ENCODE measurements at places on chromosomes 3 and 15.

- DNase-seq = peak; percentile 50
These were observed 1.3 kb upstream of the KCNH8 start for GRCh38 chr3:19146685-19147650.

DNA sequence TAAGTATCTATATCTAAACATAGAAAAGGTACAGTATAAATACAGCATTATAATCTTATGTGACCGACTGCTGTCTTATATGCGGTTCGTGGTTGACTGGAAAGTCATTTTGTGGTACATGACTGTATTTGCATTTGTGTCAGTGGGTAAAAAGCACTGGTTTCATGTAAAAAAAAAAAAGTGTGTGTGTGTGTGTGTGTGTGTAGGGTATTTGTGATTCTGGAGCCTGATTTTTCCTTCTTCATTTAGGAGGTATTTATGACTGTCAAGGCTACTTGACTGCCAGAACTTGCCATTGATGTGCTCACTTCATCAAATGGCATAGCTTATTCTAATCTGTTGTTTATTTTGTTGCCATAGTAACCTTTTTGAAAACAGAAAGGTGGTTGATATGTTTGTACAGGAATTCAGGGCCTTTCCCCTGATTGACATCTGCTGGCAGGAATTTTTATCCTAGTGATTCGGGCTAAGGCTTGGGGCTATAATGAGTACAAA lies 63.2 kb downstream of the AKAP13 start:
- DNase-seq = peak; percentile 64

- no peak for DNase-seq
These were observed 23.9 kb upstream of the HEG1 start for GRCh38 chr3:125079675-125080045.

- no peak for DNase-seq
These were observed 537.2 kb upstream of the IL12A start for GRCh38 chr3:159451482-159451881.

DNA sequence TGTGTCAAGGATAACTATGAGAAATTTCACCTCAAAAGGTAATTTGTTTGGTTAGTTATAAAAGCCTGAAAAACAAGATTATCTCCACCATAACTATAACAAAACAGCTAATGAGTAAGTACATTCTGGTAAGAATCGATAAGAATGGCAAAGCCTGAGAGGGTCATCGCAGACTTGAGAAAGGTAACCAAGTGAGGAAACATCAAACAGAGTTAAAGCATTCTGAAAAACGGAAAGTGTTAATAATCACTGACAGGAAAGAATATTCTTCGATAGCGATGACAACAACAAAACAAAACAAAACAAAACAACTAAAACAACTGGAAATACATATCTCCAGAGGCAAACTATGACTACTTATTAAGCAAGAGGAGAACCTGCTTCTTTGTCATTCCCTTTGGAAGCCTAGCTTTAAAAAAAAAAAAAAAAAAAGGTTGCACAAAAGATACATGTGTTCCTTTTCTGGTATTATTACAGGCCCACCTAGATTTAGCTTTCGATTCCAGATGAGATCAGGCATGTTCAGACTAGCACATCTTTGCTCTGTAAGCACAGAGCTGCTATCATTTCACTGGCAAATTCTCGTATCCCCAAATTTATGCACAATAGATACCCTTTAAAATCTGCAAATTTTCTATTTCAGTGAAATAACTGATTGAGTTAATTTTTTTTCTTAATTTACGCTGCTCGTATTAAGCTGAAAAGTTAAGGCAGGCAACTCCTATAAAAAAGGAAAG lies 155.6 kb downstream of the TIGIT start:
- DNase-seq = no peak

DNA sequence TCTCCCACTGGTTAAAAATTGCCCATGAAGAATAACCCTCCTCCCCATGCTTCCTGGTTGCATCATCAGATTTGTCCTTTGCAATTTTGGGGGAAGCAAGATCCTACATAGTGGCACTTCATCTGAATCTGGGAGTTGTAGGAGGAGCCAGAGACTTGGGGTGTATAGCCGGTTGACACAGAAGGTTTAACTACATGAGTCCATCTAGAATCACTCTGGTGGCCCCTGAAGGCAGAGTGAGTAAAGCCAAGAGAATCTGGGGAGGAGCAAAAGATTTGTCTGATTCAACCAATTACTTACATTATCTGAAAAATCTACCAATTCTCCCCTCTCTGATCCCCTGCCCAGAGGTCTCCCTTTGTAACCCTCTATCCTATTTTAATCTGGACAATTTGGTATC lies 50.1 kb downstream of the SYN2 start:
- DNase-seq = no peak

- no peak for DNase-seq
These were observed 28.7 kb upstream of the ZNF148 start for GRCh38 chr3:125403789-125404188.

DNA sequence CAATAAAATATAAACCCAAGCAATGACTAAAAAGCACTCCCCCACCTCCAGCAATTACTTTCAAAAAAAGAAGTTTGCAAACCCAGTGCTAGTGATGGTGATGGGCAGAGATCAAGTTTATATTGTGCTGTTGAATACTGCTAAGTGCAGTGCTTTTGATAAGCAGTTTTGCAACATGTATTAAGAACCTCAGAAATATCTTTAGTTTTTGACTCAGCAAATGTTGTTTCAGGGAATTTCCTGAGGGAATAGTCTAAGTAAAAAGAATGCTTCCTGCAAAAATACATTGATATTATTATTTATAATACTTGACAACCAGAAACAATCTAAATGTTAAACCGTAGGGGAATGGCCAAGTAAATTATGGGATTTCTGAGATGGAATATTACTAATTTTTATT lies 69.3 kb downstream of the ADAMTSL3 start:
- no peak for DNase-seq

DNA sequence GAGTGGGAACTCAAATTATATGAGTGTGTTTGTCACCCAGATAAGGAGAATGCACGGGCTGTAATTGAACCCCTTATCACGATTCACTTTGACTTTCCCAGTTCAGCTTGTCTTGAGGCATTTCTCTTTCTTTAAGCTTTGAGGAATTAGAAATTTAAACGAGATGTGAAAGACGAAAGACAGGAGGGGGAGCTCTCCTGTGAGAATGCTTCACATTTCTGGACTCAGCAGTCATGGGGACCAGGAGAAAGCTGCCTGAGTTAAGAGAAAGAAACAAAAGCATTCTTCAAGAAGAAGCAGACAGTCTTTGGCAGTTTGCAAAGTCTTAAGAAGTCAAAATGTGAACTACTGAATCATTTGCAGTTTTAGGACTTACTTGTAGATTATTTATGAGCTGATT lies 205.6 kb downstream of the NECTIN3 start:
- DNase-seq = no peak

DNA sequence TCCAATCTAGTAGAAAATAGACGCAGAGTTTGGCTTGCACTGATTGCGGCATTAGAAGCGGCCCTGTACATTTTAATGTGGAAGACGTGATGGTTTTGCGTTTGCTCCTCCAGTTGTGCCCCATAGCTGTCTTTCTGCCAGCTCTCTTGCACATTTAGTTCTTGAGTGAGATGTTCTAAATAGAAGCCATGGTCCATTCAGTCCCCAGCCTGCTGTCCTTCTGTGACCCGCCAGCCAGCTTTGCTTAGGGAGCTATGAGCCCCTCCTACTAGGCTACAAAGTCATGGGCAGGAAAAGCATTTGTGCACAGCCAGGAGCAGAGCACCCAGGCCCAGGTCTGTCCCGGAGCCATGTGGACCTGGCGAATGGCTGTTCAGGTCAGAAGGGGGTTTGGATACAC lies 50.3 kb downstream of the APBA2 start:
- no peak for DNase-seq

GRCh38 chr3:127572735-127573134 lies 17.8 kb downstream of the TPRA1 start:
- no peak for DNase-seq

DNA sequence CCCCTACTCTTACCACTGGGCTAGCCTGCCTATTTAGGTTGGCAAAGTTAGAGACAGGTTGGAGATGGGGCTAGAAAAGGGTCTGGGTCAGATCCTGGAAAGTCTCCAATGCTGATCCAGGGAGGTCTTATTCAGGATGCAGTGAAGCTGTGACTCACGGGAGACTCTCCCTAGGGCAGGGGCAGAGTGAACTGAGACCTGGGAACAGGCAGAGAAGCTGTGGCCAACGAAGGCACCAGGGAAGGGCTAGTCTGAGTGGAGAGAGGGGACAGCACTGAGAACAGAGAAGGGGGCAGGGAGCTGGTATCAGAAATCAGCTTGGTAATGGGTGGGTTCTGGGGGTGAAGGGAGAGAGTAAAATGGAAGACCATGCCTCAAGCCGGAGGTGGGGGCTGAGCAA lies 2.2 kb downstream of the LTF start:
- DNase-seq = no peak

GRCh38 chr3:50567011-50567385 lies 549 bp downstream of the C3orf18 start:
- DNase-seq = no peak

GRCh38 chr15:61682891-61683735 lies 377.1 kb downstream of the VPS13C start:
- DNase-seq = no peak

DNA sequence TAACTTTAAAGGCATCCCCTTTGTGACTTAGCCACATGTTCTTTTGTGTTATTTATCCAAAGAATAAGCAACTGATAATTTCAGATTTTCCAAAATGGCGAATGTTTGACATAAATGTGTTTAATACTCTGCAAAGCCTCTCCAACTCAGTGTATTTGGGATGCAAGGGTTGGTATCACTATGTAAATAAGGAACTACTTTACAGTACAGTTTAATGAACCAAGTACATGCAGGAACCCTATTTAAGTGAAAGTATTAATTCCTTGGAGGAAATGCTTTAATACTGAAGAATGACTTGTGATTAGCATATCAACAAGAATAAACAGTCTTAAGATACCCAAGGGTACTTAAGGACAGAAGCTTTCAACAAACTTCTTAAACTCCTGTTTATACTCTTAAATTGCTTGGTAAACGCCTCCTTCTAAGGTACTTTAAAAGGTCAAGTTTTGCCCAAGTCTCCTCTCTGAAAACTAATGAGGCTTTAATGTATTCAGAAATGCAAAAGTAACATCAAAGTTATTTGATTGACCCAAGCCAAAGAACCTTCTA lies 107.7 kb downstream of the TNIK start:
- no peak for DNase-seq

DNA sequence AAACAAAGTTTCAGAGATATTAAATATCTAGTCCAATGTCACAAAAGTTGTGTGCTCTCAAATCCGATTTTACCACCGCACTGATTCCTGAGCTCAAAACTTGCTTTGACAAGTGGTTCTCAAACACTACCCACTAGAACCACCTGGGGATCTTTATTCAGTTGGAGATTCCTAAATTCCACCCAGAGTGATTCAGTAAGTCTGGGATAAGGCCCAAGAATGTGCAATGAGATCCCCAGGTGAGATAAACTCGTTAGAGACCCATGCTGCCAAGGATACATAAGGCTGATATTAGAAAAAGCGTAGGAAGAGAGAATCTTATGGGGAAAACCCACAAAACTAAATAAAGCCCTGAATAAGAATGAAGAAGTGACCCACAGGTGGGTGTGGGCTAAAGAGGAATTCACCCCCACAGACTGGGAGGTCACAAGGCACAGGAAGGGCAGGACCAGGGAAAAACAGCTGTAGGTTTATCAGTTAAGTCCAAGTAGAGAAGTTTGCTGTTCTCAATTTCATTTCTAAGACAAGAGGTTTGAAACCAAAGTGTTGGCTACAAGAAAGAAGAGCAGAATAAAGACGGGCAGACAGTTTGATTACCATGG lies 11.5 kb upstream of the RPS17 start:
- no peak for DNase-seq

DNA sequence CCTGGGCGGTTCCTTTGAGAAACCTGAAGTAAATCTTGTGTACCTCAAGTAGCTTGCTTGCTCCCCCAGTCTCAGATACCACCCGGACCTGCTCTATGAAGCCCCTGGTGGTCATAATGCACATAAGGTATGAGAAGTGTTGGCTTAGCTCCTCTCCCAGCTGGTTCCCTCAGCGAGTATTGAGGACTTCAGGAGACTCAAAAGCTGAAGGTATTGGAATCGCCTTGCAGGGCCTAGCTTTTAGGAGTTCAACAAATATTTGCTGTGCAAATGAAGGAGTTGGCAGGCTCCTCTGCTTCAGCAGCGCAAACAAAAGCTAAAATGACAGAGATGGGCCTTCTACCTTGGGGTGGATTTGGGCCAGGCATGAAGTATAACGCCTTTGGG lies 1.7 kb downstream of the CMTM8 start:
- DNase-seq = peak; percentile 55

GRCh38 chr3:52685285-52685708 lies 416 bp downstream of the PBRM1 start:
- DNase-seq = peak; percentile 91

- no peak for DNase-seq
These were observed 243.0 kb downstream of the CLSTN2 start for GRCh38 chr3:140177943-140178342.

- no peak for DNase-seq
These were observed 136.0 kb upstream of the UBE2E2 start for GRCh38 chr3:23067116-23067515.

DNA sequence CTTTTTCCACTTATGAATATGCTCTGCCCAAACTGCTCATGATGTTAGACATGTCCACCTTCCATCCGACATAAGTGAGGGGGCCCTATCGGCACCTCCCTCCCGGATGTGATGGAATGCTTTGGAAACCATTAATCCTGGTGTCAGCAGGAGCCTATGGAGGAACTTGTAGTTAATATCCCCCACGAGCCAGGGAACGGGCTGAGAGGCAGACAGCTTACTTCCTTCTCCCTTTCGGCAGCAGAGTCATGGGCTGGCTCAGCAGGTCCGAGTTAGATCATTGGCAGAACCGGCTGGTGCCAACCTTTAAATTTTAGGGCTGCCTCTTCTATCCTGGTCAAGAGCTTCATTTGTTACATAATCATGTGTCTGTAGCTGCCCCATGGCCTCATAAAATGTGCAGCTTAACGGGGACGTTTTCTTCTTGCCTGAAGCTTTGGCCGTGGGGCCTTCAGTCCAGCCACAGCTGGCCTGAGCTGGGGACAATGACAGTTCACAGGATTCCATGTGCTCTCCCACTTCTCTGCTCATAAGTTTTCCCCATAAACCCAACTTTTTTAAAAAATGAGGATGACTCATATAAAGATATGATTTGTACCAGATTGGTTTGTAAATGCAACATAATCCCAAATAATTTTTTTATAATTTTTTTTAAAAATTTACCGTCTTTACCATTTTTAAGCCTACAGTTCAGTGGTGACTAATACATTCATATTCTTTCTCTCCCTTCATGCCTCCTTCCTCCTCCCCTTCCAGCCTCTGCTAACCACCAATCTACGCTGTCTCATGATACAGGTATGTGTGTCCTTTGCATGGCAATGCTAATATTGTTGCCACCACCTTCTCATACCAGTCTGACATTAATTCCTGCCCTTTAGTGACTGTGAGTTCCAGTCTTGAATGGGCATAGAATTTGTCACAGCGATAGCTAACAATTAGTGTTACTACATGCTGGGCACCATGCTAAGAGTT lies 62.2 kb upstream of the RGMA start:
- DNase-seq = no peak
